GM12878 (cell line): ENCODE measurements at places on chromosomes 12 and 14.

- DNase-seq, result no peak
- H3K4me3 ChIP-seq, result no peak overlapping the region
- H3K27ac ChIP-seq, result no peak overlapping the region
- H3K27me3 ChIP-seq, result peaks cover 3% of the 10 kb centered on the region
These were observed 4.8 kb downstream of the ITGA7 start for GRCh38 chr12:55702861-55703260.

DNA sequence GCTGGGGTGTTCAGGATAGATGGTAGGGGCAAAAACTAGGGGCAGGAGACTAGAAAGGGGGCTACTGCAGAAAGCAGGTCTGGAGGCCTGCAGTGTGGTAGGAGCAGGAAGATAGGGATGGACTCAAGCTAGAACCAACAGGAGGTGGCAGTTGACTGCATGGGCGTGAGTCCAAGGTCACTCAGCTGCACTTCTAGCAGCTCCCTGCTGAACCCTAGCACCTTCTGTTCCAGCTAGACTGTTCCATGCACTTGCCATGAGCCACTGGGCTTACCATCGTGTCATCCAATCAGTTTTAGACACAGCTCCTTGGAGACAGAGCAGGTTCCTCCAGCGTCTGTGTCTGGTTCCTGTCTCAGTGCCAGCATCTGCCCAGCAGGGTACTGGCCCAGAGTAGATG is 11.3 kb upstream of the KRT8 start:
- DNase-seq, result no peak
- H3K27me3 ChIP-seq, result no peaks in the 10 kb centered on the region; the same call in 1 of the 2 replicates
- no peak overlapping the region for H3K4me3 ChIP-seq
- H3K27ac ChIP-seq, result no peak overlapping the region
- no peaks in the 10 kb centered on the region for H3K36me3 ChIP-seq

GRCh38 chr12:105744371-105745058 is 394.2 kb downstream of the NUAK1 start:
- no peaks in the 10 kb centered on the region for H3K36me3 ChIP-seq
- no peak overlapping the region for H3K27ac ChIP-seq
- no peak overlapping the region for H3K4me3 ChIP-seq
- no peak for DNase-seq
- H3K27me3 ChIP-seq, result no peaks in the 10 kb centered on the region; the same call in 1 of the 2 replicates
- no peaks in the 10 kb centered on the region for H3K4me1 ChIP-seq

GRCh38 chr12:109883461-109883860 is 3.1 kb upstream of the GLTP start:
- peaks cover 18% of the 10 kb centered on the region for H3K4me1 ChIP-seq
- no peak overlapping the region for H3K27ac ChIP-seq
